ENCODE measurements at places on chromosomes 5 and 9.

- no peaks in the 10 kb centered on the region for H3K36me3 ChIP-seq
- H3K27ac ChIP-seq = no peak overlapping the region
- H3K4me3 ChIP-seq = no peak overlapping the region
- H3K4me1 ChIP-seq = no peaks in the 10 kb centered on the region
- no peaks in the 10 kb centered on the region for H3K27me3 ChIP-seq
Observed at GRCh38 chr9:117233016-117233415, 181.8 kb downstream of the ASTN2 start.

DNA sequence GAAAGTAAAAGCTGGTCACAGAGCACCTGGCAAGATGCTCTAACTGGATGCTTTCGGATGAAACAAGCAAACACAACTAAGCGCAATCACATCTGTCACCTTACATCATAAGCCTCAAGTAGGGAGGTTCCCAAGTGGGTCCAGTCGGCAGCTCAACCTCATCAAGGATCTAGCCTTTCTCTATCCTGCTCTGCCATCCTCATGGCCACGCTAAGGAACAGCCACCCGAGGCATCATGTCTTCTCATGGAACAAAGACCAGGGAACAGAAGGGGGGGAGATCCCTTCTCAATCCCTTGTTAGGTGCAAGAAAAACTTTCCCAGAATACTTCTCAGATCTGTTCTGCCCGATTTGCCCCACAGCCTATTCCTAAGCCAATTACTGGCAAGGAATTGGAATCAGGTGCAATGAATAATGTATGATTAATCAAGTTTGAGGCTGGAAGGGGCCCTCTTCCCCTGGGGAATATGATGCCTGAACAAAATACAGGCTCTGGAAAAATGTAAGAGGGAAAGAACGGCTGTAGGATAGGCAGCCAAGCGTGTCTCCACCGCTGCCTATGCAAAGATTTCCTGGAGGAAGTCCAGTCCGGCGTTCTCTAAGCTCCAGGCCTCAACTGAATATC is 1.3 kb upstream of the HABP4 start:
- H3K4me3 ChIP-seq = no peak overlapping the region
- DNase-seq = no peak
- peaks cover 28% of the 10 kb centered on the region for H3K4me1 ChIP-seq
- no peaks in the 10 kb centered on the region for H3K27me3 ChIP-seq
- no peaks in the 10 kb centered on the region for H3K36me3 ChIP-seq

DNA sequence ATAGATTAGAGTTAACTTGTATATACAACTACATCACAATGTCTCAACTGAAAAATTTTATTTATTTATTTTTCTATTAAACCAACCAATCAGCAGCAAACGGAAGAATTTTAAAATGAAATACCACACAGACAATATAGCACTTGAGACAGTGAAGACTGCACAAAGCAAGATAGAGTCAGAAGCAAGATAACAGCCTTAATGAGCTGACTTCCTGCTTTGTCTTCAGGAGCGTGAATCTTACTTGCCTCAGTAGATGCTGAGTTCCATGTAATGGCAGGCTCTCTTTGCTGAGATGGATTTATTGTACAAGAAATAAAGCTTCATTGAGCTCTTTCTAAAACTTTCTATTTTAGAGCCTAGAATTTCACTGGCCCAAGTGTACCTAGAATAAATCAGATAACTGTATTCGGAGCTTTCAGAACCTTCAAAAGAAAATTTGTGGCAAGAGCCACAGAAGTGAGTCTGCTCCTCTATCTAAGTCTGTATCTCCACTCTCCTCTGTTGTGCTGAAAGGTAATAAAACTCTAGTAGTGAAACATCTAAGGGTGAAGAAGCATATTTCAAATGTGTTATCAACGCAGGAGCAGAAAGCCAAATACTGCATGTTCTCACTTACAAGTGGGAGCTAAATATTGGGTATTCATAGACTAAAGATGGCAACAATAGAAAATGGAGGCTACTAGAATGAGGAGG is 83.3 kb upstream of the ANKRD55 start:
- no peaks in the 10 kb centered on the region for H3K27me3 ChIP-seq
- H3K4me1 ChIP-seq = peaks cover 16% of the 10 kb centered on the region
- no peaks in the 10 kb centered on the region for H3K36me3 ChIP-seq
- H3K27ac ChIP-seq = no peak overlapping the region
- H3K4me3 ChIP-seq = no peak overlapping the region
- DNase-seq = no peak

DNA sequence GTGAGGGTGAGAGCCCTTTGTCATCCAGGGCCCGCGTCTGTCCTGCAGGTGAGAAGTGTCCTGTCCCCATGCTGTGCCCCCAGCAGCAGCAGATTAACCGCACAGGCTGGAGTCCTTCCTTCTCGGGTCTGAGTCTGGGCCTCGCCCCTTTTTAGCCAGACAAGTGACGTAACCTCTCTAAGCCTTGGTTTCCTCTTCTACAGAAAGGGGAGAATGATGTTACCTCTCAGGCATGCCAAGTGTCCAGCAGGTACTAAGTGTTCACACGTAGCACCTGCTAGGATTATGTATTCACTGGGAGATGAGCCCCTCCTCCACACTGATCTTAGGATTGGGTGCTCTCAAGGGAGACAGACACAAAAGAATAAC is 6.9 kb downstream of the NEURL1B start:
- H3K4me1 ChIP-seq = peaks cover 53% of the 10 kb centered on the region
- no peak overlapping the region for H3K4me3 ChIP-seq
- H3K36me3 ChIP-seq = peaks cover 21% of the 10 kb centered on the region
- no peak for DNase-seq
- H3K27ac ChIP-seq = peak overlapping the region; percentile 95

DNA sequence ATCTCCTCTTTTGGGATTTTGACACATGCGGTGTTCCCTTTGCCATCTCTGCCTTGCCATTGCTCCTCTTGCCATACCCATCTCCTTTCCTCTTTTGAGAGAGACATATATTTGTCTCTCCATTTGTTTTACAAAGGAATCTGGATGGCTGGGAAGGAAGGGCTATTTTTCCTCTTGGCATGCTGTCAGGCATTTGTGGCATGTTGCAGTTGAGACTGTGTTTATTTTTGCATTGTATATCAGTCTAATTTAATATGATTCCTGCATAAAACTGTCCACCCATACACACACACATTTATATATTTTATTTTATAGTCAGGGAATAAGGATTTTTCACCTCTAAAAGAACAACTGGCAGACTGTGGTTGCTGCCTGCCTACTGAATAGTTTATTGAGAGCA is 1105.8 kb upstream of the SEMA6A start:
- no peak overlapping the region for H3K27ac ChIP-seq
- no peaks in the 10 kb centered on the region for H3K27me3 ChIP-seq
- H3K36me3 ChIP-seq = no peaks in the 10 kb centered on the region
- no peaks in the 10 kb centered on the region for H3K4me1 ChIP-seq

DNA sequence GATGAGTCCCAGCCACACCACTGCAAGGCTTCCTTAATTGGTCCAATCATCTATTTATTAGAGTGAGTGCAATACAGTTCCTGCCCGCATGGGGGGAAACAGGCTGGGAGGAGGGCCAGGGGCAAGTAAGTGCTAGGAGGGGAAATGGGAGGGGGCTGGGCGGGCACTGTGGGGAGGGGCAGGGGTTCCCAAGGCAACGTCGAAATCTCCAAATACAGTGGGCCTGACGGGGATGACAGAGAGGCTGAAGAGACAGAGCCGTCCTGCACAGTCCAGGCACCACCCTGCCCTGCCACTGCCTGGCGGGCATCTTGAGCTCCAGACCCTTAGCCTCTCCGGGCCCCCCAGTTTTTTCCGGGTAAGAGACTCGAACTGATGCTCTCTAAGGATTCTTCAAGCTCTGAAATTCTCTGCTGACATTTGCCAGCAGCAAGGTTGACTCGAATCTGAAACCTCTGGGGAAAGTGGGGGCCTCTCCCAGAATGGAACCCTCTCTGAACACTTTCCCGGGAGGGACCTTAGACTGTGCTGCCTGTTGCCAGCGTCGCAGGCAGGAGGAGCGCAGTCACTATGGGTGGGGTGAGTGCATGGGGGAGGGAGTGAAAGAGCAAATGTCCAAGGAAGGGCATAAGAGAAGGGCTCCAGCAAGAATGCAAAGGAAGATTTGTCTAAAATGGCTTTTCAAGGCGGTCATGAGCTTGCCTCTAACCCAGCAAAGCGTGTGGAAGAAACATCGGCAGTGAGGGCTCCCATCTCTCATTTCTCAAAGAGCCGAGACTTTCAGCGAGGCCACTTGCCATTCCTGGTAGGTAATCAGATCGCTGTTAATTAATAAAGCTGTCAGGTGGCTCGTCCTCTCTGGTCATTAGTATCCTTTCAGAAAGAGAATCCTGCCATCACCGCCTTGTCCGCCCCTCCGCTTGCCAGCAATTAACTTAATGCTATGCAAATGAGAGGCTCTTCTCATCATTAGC is 99.0 kb downstream of the GTF3C4 start:
- peak overlapping the region; percentile 86 for H3K4me3 ChIP-seq
- H3K27ac ChIP-seq = peak overlapping the region; percentile 81
- H3K4me1 ChIP-seq = peaks cover 21% of the 10 kb centered on the region
- no peaks in the 10 kb centered on the region for H3K36me3 ChIP-seq
- no peaks in the 10 kb centered on the region for H3K27me3 ChIP-seq
- peak; percentile 18 for DNase-seq

DNA sequence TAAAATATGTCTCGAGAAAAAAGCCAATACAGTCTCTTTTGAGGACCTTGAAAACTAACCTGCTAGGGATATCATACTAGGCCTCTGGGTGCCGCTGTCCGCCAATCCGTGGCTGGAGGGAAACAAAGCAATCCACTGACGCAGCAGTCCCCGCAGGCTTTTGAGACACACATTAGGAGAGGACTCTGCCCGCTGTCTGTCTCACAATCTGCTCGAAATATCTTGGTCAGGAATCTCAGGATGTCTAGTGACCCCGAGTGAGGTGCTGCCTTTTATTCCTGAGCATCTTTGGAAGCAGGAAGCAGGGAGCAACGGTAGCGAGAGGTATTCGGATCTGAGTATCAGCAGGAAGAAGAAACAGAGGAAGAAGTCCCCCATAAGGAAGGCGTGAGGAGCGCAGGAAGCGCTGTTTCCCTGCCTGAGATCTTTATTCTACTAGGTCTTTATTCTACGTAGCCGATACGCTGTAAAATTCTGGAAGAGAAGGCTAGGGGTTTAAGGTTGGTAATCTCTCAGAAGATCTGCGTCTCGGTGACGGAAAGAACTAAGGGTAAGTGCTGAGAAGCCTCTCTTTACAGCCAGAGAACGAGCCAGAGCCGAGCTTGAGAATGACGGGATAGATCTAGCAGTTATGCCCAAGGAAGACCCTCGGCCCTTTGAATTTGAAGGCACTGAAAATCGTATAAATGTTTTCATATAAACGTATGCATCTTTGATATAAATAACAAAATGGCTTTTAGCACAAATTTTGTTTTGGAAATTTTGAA is 4.0 kb upstream of the PCDHGA1 start:
- H3K27me3 ChIP-seq = no peaks in the 10 kb centered on the region
- no peaks in the 10 kb centered on the region for H3K36me3 ChIP-seq
- DNase-seq = no peak
- H3K4me1 ChIP-seq = peaks cover 2% of the 10 kb centered on the region

Measured in esophagus squamous epithelium (tissue), 5 donors.